Regular cardiac myocyte (primary cell): ENCODE measurements at places on chromosomes 12 and 14. TPM values are rescaled to one million over a fixed set of nuclear protein-coding genes. Genes with fewer than 3 reads are reported as not detected.

Gene NEUROD4
- not detected in 2 replicates for total RNA-seq

Gene KDM5A
- total RNA-seq: 53.3 and 63.3 TPM in 2 replicates

Gene SDSL
- total RNA-seq: 11.6 and 30.1 TPM in 2 replicates

Gene KLHL33
- under 0.01 and 0.28 TPM in 2 replicates for total RNA-seq

Gene B3GNT4
- under 0.01 and 0.77 TPM in 2 replicates for total RNA-seq

Gene KLHDC1
- 1.9 and 5.6 TPM in 2 replicates for total RNA-seq

Gene SOAT2
- 0.19 TPM in 1 of 2 replicates, not detected in the other for total RNA-seq
